Urinary bladder (tissue), 4 donors: ENCODE measurements at places on chromosomes 5 and 9. TPM values are rescaled to one million over a fixed set of nuclear protein-coding genes. Genes with fewer than 3 reads are reported as not detected.

The CATSPER3 gene
- not detected for total RNA-seq

The SLC6A7 gene
- total RNA-seq = not detected

The CRHBP gene
- total RNA-seq = 1.4 TPM

The UBE2QL1 gene
- 0.48 TPM for total RNA-seq

The TMOD1 gene
- total RNA-seq = 9.3 TPM

The TMCO6 gene
- total RNA-seq = 12.2 TPM

The C9 gene
- not detected for total RNA-seq
